ENCODE measurements at places on chromosomes 11 and 22. TPM values are rescaled to one million over a fixed set of nuclear protein-coding genes. Genes with fewer than 3 reads are reported as not detected.

The CSNK1E gene
- 134 TPM for polyA plus RNA-seq

The VSIG10L2 gene
- polyA plus RNA-seq = 0.09 TPM

The SEPTIN5 gene
- polyA plus RNA-seq = 6.5 TPM

The APOBEC3B gene
- polyA plus RNA-seq = 3.4 TPM

The MUC5AC gene
- not detected for polyA plus RNA-seq
